ENCODE measurements at places on chromosomes 11 and 22. TPM values are rescaled to one million over a fixed set of nuclear protein-coding genes. Genes with fewer than 3 reads are reported as not detected.
A peak's percentile ranks its signal among the peaks of the same experiment; 100 is the strongest.

DNA sequence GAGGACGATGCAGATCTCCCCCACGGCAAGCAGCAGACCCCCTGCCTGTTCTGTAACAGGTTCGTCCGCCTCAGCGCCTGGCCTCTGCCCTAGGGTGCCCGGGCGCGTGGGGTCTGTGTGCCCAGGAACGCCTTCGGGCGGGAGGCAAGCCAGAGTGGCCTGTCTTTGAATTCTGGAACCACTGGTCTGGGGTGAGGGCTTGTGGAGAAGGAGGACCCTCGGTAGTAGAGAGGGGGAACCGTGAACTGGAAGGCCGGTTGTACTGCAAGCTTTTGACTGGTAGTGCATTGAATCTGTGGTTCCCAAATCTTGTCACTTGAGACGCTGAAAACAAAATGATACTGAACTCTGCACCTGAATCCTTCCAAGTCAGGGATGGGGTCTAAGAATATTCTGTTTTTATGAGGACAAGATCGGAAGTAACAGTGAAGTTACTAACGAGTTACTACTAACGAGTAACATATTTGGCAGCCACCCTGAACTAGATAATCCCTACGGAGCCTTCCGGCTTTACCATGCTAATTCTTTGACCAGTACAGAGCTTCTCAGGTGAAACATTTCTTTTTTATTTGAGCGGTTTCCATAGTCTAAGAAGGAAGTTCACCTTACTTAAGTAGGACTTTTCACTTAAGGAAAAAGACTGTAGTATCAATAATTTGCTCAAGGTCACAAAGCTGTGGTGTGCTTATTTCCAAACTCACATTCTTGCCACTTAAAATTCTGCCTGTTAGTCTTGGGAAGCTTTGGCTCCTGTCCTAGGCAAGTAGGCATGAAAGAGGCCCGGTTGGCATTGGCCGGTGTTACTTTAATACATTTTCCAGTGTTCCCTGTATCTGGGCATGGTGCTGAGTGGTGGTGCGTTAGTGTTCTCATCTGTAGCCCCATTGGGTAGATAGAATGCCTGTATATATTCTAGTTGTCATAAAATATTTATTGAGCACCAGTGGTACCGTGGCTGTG, 860 bp downstream of the PRMT3 start:
- DNase-seq: no peak

DNA sequence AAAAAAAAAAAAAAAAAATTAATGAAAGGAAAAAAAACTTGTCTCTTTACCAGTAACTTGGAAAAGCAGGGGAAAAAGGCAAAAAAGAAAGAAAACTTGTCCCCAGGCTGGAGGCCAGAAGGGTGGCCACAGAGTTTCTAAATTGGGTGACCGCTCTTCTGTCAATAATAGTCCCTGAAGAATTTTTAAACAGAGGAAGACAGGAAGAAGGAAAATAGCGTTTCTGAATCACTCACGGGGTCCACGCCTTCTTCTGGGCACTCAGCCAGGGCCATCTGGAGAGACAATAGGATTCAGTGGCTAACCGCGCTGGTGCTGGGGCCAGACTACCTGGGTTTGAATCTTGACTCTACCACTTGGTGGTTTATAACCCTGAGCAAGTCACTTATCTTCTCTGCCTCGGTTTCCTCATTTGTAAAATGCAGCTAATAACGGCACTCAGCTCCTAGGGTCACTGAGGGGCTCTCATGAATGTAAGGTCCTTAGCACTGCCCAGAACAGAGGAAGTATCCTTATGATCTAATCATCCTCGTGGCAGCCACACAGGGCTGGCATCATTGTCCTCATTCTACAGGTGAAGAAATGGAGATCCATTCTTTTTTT, 7.0 kb downstream of the C11orf86 start:
- DNase-seq: peak; percentile 97

DNA sequence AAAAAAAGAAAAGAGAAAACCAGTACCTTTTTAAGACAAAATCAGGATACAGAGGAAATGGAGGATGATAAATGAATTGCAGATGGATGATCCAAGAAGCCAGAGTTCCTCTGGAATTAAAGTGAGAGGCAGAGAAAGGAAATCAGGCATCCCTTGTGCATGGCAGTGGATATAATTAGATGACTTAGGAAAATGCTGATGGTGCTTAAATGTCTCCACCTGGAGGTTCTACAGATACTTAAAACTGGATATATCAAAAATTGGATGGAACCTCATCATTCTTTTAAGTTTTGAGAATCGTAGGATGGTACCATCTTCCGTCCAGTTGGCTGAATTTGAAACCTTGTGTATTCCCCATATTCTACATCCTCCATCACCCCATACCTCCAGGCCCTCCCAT, 1040.0 kb downstream of the NTM start:
- DNase-seq: no peak

OR5W2 gene
- total RNA-seq: not detected

SIK2 gene
- 22.7 TPM for total RNA-seq

SPON1 gene
- 131 TPM for total RNA-seq

AMPD3 gene
- 6.5 TPM for total RNA-seq

Measured in posterior vena cava (tissue), 2 donors.